ENCODE measurements at places on chromosomes 7 and 10.

DNA sequence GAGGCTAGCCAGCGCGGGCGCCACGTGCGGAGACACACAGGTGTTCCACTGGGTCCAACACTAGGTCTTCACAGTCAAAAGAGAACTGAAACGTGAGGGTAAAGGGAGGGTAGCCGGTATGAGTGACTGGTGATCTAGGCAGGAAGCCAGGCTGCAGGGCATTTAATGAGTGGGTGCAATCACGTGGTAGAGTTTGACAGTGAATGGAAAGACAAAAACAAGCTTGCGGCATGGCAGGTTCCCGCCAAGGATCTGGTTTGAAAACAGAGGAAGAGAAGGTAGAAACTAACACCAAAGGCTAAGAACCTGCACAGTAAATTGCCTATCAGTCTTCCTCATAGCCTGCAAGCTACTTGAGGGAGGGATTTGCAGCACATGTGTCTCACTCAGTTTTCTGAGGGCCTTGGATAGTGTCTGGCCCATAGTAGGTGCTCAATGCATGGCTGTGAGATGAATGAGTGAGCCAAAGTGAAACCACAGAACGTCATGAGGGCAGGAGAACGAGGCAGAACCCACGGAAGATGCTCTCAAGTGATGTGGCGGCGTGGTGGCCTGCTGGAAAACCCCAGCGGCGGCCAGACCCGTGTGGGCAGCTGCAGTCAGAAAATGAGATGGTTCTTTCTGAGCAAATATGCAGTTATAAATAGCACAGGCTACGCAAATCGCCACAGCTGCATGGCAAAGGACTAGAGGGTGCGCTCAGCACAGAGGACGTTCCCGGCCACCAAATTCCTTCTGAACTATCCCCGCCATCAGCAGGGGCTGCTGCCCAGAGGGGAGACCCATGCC lies 183.6 kb upstream of the NFE2L3 start:
- peak; percentile 59 for DNase-seq

- DNase-seq: no peak
Observed at GRCh38 chr10:4407783-4408182, 418.2 kb upstream of the AKR1E2 start.

DNA sequence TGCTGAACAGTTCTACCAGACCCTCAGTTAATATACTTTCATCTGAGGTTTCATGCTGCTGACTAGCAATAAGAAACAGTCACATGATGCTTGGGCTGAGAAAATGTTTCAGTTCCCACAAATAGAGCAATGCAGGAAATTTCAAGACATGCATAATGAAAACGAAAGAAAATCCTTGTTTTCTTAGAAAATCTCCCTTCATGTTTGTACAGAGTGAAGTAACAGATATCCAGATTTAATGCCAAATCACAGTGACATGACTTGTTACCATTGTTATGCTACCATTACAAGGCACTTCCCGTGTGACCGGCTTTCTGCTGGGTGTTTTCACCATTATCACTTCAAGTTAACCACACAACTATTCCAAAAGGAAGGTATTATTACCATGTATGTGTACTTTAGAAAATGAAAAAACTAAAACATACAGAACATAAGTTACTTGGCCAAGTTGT lies 121.7 kb downstream of the DOCK4 start:
- DNase-seq: no peak

GRCh38 chr7:37643876-37644275 lies 39.7 kb upstream of the GPR141 start:
- DNase-seq: no peak

DNA sequence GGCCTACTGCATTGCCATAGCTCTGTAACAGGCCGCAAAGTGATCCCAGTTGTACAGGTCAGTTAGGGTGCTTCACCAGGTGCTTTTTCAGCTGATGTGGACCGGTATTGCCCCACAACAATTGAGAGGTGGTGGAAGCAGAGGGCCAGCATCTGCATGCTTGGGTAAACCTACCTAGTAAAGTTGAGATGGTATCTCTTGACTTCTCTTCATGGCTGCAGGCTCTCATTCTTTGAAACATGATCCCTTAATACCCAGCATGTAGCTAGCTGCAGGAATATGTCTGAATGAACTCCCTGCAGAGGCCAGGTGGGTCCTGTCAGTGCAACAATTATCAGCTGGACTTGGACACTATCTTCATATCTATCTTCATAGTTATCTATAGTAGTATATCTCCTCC lies 60.7 kb upstream of the CCDC6 start:
- no peak for DNase-seq

- no peak for DNase-seq
Observed at GRCh38 chr7:41384418-41384817, 318.5 kb downstream of the INHBA start.

GRCh38 chr10:59314268-59314667 lies 48.1 kb downstream of the FAM13C start:
- DNase-seq: no peak

DNA sequence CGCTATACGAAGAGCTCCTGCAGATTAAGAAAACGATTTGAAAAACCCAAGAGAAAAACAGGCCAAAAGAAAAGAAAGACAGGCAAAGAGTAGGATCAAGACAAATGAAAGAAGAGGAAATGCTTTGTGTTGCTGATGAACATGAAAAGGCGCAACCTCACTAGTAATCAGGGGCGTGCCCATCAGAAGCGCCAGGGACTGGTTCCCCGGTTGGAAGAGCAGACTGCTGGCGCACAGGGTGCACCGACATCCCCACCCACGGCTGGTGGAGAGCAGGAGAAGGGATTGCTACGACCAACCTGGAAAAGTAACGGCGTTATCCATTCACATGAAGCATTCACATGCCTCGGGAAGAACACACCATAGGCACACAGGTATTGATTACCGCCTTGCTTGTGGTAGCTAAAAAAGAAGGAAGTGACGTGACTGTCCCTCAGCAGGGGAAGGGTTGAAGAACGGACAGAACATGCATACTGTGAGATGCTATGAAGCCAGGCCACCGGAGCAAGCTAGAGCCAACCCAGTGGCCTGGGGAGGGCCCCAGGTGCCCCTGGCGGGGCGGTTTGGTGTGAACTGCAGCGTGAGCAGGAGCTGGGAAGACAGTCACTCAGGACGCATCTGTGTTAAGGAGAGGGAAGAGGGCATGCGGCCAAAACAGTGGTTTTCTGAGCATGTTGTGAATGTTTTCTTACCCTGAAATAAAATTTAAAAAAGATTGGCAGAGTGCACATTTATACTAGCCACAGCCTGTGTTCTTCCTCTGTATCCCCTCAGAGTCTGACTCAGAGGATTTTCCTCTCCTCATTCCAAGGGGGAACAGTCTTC lies 18.3 kb downstream of the AGAP3 start:
- no peak for DNase-seq

DNA sequence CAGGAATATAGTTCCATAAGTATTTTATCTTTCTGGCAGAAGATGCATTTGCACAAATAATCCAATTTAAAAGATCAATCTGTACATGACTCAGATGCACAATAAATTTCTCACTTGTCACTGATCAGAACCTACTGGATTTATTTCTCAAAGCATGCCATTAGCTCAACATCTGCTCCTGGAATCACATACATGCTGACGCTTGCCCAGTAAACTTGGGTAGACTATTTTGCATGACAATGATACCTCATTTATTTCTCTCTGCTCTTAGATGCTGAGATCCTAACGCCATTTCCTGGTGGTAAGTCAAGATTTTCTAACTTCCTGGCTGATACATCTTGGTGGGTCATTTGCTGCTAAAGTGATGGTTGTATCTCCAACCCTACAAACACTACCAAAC lies 33.8 kb upstream of the C10orf120 start:
- no peak for DNase-seq

GRCh38 chr7:46006212-46006611 lies 85.1 kb upstream of the IGFBP3 start:
- no peak for DNase-seq

GRCh38 chr10:79209340-79209739 lies 137.9 kb upstream of the PPIF start:
- no peak for DNase-seq

DNA sequence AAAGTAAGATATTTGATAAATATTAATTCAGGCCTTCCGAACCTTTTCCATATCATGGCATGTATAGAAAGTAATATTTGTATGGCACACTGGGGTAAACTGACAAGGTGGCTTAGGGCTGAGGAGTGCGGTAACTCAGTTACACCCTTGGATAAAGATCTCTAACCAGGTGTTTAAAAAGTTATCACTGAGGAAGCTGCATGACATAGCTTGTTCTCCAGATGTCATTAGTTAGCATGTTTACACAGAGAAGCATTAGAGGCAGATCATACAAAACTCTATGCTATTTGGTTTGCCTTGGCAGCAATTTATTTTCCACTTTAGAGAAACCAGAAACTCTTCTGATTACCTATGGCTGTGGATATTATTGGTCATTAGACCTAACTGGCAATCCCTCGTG lies 118.2 kb downstream of the ST7 start:
- no peak for DNase-seq

DNA sequence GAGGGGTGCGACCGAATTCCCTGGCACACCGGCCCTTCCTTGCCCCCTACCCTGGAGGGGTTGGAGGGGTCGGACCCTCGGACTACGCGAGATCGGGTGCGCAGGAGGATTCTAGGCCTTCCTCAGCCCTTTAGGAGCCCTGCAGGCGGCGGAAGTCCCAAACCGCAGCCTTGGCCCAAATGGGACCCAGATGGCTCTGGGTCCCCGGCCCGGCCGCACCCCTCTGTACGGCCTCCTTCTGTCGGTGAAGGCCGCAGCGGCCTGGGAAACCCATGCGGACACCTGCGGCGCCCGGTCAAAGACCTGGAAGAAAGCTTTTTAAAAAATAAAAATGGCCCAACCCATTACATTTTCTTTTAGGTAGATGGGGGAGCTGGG lies 2.4 kb upstream of the VAX1 start:
- DNase-seq: no peak

DNA sequence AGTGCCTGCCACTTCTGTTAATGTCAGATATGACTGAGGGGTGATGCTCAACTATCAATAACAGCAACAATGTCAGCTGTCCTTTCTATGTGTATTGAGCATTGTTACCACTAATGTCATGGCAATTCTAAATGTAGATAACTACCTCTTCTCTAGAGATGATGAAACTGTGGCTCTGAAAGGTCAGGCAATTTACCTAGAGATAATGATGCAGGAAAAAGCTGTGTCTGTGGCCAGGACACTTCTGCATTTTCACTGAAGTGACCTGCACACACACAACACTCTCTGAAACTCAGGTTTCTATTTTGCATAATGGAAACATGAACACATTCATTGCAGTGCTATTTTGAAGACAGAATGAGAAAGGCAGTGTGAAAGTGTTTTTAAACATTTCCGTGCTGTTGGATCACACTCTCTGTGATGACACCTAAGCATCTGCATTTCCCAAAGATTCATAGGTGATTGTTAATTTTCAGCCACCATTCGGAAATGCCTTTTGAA lies 148.2 kb downstream of the KCND2 start:
- no peak for DNase-seq

GRCh38 chr7:108001764-108002725 lies 916 bp downstream of the LAMB1 start:
- no peak for DNase-seq

- no peak for DNase-seq
Observed at GRCh38 chr10:97163781-97164501, 21.8 kb downstream of the SLIT1 start.

GRCh38 chr10:86001521-86001920 lies 365.1 kb downstream of the GRID1 start:
- no peak for DNase-seq

GRCh38 chr7:105643384-105643783 lies 62.1 kb upstream of the EFCAB10 start:
- no peak for DNase-seq

DNA sequence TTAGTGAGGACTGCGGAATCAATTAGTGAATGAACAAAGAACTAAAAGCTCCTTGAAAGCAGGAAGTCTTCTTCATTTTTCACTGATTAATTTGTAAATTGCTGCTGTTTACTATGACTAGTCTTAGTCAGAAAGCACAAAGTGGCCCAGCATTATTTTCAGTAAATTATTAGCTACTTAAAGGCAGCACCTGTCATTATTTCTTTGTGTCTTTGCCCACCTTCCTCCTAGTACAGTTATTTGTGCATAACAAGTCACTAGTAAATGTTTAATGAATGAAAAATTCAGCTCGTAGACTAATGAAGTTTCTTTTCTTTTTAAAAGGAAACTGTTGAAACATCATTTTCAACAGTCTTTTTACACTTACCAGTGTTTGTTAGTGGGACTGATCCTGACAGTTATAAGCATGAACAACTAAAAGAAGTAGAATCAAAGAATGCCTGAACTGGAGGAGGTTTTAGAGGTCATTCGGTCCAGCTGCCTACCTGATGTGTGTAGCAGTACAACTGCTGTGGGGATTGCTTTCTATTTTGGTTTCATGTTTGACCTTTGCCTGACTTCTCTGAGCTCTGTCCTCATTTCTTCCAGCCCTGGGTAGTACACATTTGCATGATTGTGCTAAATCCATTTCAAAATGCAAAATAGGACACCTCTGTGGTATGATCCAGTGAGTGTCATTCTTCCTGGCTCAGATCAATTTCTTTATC lies 140.0 kb upstream of the PHYHIPL start:
- DNase-seq: no peak

GRCh38 chr7:112036071-112036470 lies 170.1 kb downstream of the DOCK4 start:
- DNase-seq: no peak

DNA sequence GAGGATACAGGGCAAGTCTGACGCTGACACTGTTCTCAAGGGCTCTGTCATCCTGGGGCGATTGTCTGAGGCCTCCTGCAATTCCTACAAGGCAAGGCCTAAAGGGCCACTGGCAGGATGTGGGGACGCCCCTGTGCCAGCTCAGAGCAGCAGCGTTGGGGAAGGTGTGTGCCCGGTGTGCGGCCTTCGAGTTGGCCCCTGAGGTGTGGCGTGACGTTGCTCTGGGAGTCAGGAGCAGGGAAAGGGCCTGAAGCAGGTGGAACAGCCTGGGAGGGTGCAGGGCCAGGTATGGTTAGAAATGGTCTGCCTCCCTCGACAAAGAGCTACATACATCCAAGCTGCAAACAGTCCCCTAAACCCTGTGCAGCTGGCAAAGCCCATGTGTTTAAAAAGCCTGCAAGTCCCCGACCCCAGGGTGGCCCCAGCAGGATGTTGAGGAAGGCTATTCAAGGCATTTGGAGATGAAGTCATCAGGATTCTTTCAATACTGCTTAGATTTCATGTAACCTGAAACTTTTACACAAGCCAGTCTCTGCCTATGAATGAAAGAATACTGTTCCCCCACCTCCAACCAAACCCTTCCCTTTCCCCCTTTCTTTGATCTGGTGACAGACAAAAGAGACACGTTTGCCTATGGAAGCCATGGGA lies 142.5 kb upstream of the TNS3 start:
- no peak for DNase-seq

GRCh38 chr7:130394421-130395195 lies 14.3 kb downstream of the CPA1 start:
- DNase-seq: no peak
